ENCODE measurements at places on chromosomes 4 and X.
A peak's percentile ranks its signal among the peaks of the same experiment; 100 is the strongest.

- no peak for DNase-seq
Observed at GRCh38 chr4:153243468-153243867, 39.2 kb downstream of the TRIM2 start.

- DNase-seq, result peak; percentile 44
Observed at GRCh38 chrX:133670383-133670782, 255.1 kb upstream of the GPC4 start.

DNA sequence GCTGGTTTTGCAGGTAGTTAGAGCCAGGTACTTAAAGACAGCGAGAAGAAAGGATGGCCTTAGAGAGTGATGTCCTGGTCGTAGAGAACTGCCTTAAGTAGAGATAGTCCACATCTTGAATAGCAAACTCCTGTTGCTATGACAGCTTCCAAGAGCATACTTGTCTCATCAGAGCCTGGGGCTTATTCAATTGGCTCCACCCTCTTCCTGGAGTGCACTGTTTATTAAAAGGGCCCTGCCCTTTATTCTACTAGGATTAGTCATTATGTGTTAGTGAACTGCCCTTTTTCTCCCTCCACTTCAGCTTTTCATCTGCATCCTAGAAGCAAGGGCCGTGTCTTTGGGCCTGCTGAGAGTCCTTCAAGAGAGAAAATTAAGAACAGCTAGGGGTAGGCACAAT lies 94.5 kb upstream of the EOLA2 start:
- peak; percentile 52 for DNase-seq

- no peak for DNase-seq
Observed at GRCh38 chr4:38985410-38986100, 46.7 kb downstream of the TMEM156 start.

GRCh38 chr4:79399076-79399475 lies 9.0 kb downstream of the GK2 start:
- DNase-seq, result no peak

GRCh38 chr4:150368667-150369066 lies 213.3 kb upstream of the MAB21L2 start:
- no peak for DNase-seq

DNA sequence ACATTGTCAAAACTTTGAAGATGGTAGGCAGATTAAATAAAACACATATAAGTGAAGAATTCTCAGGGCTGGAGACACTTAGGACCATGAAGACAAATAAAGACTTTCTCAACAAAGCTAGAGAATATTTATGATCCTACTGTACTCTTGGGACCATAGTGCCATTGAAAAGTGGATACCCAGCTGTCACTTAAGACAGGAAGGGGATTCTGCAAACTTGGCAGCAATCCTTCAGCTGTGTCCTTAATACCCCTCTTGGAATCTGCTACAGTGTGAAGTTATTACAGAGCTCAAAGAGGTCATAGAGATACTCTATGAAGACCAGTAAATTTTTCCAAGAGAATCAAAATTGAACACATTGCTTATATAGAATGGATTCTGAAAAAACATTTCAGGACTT lies 24.3 kb downstream of the PDE5A start:
- DNase-seq, result no peak
